Activated T-helper 1 cell treated with anti-CD3 and anti-CD28 coated beads, Interleukin-12 subunit alpha, Interleukin-12 subunit beta, Interleukin-2, Interleukin-4 antibody, amounts not matched to agents 30 ng/mL and 10 ng/mL and 1 ng/mL, durations not matched to agents 14 hours and 24 hours and 36 hours (primary cell): ENCODE measurements at places on chromosomes 13 and 19. TPM values are rescaled to one million over a fixed set of nuclear protein-coding genes. Genes with fewer than 3 reads are reported as not detected.

Gene C19orf33
- 0.71 TPM in 1 of 2 replicates, not detected in the other for total RNA-seq

- DNase-seq = no peak
Observed at GRCh38 chr13:111361873-111362648, 41.6 kb downstream of the TEX29 start.

Gene B3GNT3
- not detected in 2 replicates for total RNA-seq

DNA sequence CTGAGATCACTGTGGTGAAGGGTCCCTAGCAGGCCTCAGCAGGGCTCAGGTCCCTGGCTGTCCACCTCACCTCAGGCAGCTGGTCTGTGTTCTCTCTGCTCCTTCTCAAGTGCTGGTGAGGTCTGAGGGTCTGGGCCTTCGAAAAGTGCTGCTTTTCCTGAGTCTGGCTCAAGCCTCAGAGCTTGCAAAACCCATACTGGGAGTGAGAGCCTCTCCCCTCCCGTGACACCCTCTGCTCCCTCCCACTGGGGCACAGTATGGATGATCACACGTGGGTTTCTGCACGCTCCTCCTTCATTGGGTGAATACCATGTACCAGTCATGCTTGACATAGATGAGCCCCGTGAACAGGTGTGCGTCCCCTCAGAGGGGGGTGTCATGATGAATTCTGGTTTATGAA is 73.3 kb upstream of the WASF3 start:
- DNase-seq = no peak

DNA sequence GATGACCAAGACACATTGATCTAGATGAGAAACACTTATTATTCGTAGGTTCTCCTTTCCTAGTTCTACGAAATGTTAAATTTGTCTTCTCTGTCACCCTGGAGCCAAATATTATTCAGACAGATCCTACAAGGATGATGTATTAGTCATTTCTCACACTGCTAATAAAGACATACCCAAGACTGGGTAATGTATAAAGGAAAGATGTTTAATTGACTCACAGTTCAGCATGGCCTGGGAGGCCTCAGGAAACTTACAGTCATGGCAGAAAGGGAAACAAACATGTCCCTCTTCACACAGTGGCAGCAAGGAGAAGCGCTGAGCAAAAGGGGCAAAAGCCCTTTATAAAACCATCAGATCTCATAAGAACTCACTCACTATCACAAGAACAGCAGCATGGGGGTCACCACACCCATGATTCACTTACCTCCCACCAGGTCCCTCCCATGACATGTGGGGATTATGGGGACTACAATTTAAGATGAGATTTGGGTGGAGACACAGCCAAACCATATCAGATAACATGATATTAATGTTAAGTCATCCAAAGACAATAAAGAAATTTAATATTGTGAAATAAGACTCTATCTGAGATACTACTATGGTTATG is 1248.8 kb upstream of the SLC10A2 start:
- no peak for DNase-seq

- DNase-seq = no peak
Observed at GRCh38 chr13:31477961-31478360, 261.4 kb upstream of the RXFP2 start.

- DNase-seq = peak; percentile 91
Observed at GRCh38 chr19:55624109-55625003, at the start of gene ZNF784. Gene ZNF784, minus strand, starts transcription at chr19:55624566. Its CDS starts 5 bp downstream, at chr19:55624561.

DNA sequence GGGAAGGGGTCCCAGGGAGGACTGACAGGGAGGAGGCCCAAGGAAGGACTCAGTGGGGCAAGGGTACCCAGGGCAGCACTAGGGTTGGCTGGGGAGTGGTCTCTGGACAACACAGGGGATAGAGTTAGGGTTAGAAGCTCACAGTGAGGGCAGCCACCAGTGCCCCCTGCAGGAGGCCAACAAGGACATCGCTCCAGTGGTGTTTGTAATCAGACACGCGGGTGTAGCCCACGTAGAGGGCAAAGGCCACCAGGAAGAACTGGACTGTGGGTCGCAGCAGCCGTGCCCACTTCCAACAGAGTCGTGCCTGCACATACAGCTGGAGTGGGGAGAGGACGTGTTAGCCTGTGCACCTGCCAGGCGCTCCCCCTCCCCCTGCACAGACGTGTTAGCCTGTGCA is 9.2 kb downstream of the PLPP2 start:
- no peak for DNase-seq

- no peak for DNase-seq
Observed at GRCh38 chr19:280541-281009, 10.6 kb downstream of the PLPP2 start.

- DNase-seq = no peak
Observed at GRCh38 chr13:20691616-20692015, 11.9 kb upstream of the IL17D start.

Gene ATP4B
- not detected in 2 replicates for total RNA-seq

Gene TUBA3C
- total RNA-seq = not detected in 2 replicates

DNA sequence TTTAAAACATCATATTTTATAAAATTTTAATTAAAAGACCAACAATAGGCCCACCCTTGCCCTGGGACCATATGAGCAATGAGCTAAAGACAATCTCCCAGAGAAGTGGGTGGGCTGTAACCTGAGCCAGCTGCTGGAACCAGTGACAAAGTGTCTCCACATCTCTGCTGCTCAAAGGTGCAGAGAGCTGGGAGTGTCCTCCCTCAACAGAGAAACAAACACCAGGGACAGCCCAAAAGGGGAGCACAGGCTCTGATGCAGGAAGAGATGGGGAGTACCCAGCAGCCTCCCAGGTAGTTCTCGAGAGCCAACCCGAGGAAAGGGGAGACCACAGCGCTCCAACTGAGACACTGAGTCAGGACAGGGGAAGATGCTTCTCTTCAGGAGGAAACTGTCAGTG is 39.1 kb downstream of the DOCK9 start:
- DNase-seq = no peak

DNA sequence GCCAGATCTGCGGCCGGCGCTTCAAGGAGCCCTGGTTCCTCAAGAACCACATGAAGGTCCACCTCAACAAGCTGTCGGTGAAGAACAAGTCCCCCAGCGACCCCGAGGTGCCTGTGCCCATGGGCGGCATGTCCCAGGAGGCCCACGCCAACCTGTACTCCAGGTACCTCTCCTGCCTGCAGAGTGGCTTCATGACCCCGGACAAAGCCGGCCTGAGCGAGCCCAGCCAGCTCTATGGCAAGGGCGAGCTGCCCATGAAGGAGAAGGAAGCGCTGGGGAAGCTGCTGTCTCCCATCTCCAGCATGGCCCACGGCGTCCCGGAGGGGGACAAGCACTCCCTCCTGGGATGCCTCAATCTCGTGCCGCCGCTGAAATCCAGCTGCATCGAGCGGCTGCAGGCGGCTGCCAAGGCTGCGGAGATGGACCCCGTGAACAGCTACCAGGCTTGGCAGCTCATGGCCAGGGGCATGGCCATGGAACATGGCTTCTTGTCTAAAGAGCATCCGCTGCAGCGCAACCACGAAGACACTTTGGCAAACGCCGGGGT is 72.6 kb downstream of the ZNF536 start:
- no peak for DNase-seq
